ENCODE measurements at places on chromosomes 7 and 10.

GRCh38 chr7:88589927-88590326 lies 169.6 kb upstream of the ZNF804B start:
- no peak for DNase-seq

GRCh38 chr10:5585517-5586206 lies 60.9 kb downstream of the CALML3 start:
- DNase-seq: no peak

- no peak for DNase-seq
Measured at GRCh38 chr10:6071181-6072175, 9.3 kb upstream of the IL2RA start.

DNA sequence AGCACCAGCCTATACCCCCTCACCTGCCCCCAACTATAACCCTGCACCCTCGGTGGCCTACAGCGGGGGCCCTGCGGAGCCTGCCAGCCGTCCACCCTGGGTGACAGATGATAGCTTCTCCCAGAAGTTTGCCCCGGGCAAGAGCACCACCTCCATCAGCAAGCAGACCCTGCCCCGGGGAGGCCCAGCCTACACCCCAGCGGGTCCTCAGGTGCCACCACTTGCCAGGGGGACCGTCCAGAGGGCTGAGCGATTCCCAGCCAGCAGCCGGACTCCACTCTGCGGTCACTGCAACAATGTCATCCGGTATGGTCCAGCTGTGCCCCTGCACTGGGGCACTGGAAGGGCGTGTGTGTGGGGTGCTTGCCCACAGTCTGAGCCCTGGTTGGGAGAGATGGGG lies 40.0 kb upstream of the BMPR1A start:
- DNase-seq: no peak

GRCh38 chr7:94848992-94849576 lies 58.3 kb upstream of the PPP1R9A start:
- no peak for DNase-seq

DNA sequence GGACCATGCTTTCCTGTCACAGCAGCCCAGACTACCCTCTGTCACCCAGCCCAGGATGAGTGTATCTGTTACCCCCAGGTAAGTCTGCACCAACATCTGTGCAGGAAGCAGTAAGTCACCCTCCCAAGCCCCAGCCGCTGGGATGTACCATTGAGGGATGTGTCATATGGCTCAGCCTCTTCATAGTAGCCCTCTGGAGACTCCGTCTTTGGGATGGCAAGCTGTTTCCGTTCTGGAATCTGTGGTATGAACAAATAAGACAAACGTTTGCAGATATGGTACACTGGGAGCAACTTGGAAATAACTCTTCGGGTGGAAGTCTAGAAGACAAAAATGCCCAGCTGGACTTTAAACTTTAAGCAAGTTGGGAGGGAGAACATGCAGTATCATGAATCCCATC lies 81.3 kb downstream of the AFAP1L2 start:
- DNase-seq: no peak

DNA sequence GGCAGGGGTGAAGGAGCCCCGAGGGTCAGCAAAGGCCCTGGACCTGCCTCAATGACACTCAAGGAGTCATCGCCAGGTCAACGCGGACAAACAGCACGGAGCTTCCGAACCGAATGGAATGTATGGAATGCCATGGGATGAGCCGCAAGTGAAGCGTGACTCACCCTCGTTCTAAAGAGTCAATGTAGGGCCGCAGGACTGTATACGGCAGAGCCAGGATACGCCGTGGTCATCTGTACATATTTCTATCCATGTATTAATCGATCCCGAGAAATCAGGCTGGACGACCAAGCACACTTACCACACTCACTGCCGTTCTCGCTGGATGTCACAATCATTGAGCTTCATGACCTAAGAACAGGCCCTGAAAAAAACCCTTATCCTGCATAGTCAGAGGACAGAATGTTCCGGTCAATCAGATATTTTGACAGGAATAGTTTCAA lies 4.3 kb downstream of the SNX8 start:
- no peak for DNase-seq

GRCh38 chr7:157937406-157937805 lies 600.6 kb downstream of the DNAJB6 start:
- no peak for DNase-seq

DNA sequence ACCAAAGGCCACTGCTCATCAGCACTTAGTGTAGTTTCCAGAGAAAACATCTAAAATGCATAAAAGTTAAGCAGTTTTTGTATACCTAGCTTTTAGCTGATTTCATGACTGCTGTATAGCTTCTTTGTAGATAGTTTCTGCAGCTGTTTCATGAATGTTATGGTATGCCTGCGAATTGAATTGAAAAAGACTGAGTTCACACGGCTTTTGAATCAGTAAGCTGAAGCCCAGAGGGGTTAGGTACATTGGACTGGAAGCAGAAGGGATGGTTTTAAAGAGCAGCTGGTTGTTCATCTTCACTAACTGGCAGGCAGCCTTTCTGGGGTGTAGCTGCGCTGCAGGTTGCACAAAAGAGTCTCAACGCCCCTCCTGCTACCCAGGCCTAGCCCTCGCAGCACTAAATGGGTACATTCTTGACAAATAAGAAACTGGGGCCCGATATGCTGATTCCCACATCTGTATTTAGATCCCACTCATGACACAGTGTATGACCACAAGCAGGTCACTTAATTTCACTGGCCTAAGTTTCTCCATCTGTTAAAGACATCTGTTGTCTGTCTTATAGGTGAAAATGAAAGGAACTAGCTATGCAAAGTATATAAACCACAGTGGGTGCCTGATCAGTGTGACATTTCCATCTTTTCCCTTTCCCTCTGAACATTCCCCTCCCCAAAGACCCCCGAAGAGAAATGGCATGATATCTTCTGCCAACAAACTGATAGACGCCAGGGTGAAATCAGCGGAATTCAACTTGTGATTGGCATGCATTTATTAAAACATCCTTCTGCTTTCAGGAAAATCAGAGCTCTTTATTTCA lies 85.9 kb upstream of the AGBL3 start:
- no peak for DNase-seq
